ENCODE measurements at places on chromosomes 16 and 17.

DNA sequence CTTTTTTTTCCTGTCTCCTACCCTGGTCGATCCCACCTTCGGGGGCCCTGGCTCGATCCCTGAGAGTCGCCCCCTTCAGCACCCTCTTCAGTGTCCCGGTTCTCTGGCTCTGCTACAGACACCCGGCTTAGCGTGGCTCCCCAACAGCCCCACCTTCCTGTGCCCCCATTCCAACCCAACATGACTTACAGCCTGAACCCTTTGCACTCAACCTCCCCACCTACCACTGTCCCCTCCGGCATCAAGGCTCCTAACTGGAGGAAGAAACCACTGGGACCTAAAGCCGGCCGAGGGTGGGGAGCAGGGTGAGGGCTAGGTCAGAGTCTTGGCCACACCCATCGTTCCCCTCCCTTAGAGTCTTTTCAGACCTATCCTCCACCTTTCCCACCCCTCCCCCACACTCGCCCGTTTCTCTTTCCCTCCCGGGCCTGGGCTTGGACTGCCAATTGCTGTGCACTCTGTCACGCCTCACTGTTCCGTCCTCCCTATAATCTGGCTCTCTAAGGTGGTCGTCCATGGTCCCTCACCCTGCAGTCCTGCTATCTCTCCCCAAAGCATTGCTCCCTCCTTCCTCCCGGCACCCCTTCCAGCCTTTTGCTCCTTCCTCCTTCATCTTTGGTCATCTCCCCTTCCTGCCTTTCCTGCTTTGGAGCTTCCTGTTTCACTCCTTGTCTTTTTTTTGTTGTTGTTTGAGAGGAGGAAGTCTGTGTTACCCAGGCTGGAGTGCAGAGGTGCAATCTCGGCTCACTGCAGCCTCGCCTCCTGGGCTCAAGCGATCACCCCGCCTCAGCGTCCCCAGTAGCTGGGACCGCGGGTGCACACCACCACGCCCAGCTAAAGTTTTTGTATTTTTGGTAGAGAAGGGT lies 890 bp upstream of the CLDN7 start:
- DNase-seq = no peak
- H3K27me3 ChIP-seq = peaks cover 64% of the 10 kb centered on the region
- H3K27ac ChIP-seq = no peak overlapping the region
- H3K36me3 ChIP-seq = peaks cover 16% of the 10 kb centered on the region

DNA sequence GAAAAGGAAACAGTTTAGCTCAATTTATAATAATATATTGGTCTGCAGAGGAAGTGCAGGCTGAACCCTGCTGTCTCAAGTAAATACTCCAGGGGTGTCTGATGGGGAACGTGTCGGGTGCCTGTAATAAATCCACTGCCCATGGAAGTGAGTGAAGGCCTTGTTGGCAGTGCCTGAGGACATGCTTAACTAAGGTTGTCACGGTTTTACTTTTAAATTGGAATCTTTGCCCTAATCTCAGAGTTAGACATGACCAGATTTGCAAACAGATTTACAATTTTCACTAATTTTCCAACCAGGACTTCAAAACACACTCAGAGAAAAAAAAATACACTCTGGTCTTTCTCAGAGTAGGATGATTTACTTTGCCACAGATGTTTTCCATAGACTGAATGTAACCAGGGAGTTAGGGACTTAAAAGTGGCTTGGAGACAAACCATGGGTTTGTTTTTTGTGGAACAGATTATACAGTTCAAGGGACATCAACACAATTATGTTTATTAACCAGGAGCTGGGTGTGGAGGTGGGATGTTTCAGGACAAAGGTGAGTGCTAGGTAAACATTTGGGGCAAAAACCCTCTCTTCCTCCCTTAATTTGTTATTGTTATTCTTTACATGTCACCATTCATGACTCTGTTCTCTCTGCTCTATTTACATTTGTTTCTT lies 144.5 kb downstream of the FTO start:
- H3K4me3 ChIP-seq = no peak overlapping the region
- peaks cover 3% of the 10 kb centered on the region for H3K4me1 ChIP-seq
- DNase-seq = no peak
- H3K36me3 ChIP-seq = peaks cover 38% of the 10 kb centered on the region
- H3K27ac ChIP-seq = no peak overlapping the region

- no peak overlapping the region for H3K4me3 ChIP-seq
- no peaks in the 10 kb centered on the region for H3K36me3 ChIP-seq
- H3K27ac ChIP-seq = no peak overlapping the region
- H3K4me1 ChIP-seq = no peaks in the 10 kb centered on the region
Measured at GRCh38 chr17:34665819-34666763, 86.7 kb downstream of the TMEM132E start.

DNA sequence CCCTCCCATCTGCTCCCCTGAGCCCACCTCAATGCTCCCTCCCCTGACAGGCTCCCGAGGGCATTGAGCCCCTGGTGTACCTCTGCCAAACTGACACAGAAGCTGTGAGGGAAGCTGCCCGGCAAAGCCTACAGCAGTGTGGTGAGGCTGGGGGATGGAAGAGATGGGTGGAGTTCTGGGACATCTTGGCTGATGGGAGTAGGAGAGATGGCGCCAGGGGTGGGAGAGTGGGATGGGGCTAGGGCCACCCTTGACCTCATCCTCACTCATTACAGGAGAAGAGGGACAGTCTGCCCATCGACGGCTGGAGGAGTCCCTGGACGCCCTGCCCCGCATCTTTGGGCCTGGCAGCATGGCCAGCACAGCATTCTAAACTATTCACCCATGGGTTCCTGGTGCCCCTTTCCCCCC lies 16.2 kb upstream of the CTCF start:
- H3K4me3 ChIP-seq = no peak overlapping the region
- H3K27ac ChIP-seq = no peak overlapping the region
- H3K36me3 ChIP-seq = peaks cover 32% of the 10 kb centered on the region
- peaks cover 38% of the 10 kb centered on the region for H3K4me1 ChIP-seq
- DNase-seq = no peak

DNA sequence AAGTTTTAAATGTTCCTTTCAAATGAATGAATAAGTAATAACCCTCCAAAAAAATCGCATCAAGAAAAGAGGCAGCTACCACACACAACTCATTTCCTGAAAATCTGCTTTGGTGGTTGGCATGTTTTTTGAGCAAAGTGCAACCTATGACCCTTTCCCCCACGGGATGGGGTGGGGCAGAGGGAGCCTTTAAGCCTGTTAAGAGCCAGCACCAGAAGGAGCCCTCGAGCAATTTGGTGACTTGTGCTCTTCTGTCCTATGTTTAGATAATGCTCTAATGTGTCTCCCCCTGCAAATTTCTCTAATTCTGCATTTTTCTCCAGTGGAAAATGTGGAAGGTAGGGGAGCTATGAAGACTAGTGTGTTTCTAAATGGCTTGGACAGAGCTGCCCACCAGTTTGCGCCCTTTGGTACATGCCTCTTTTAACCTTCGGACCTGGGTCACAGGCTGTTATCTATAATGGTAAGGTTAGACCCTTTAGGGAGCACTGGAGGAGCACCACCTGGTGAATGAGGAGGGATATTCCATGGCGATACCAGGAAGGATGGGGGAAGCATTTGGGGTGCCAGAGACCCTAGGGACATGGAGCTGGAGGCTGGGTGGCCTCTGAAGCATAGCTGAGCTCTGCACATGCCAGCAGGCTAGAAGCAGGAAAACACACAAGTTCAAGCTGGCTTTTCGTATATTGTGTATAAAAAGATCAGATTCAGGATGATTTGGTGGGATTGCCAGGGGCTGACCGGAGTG lies 1.6 kb downstream of the PYCARD start:
- no peaks in the 10 kb centered on the region for H3K27me3 ChIP-seq
- peaks cover 11% of the 10 kb centered on the region for H3K4me1 ChIP-seq
- H3K27ac ChIP-seq = peak overlapping the region; percentile 75
- peak overlapping the region; percentile 84 for H3K4me3 ChIP-seq
- H3K36me3 ChIP-seq = no peaks in the 10 kb centered on the region
- no peak for DNase-seq

DNA sequence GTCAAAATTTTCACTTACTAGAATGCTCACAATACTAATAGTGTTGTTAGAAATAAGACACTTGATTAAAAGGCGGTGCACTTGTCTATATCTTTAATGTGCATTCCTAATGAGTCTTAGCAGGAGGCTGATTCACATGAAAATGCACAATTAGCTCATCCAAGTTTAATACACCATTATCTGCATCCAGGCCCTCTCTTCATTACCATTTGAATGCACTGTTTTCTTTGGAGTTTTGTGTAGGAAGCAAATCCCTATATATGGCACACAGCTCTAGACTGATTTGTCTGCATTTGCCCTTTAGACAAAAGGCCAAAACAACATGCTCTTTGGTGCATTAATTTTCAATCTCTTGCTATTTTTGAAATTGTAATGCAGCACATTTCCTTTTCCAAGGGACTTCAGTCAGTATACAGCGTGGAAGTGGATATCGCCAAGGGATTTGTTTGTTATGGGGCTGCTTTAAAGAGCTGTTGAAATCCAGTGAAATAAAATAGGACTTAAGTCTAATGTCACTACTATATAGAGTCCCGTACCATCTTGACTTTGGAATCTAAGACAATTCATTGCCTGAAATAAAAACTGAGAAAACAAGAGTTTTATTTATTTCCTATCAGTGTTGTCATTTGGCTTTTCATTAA lies 257.6 kb upstream of the CPHXL start:
- no peak overlapping the region for H3K4me3 ChIP-seq
- no peaks in the 10 kb centered on the region for H3K27me3 ChIP-seq
- DNase-seq = no peak
- H3K36me3 ChIP-seq = no peaks in the 10 kb centered on the region

GRCh38 chr16:80616362-80616761 lies 75.6 kb downstream of the DYNLRB2 start:
- DNase-seq = no peak
- no peak overlapping the region for H3K4me3 ChIP-seq
- no peaks in the 10 kb centered on the region for H3K27me3 ChIP-seq

- no peaks in the 10 kb centered on the region for H3K27me3 ChIP-seq
- peak; percentile 21 for DNase-seq
- H3K27ac ChIP-seq = no peak overlapping the region
- peak overlapping the region; percentile 13 for H3K4me3 ChIP-seq
- no peaks in the 10 kb centered on the region for H3K36me3 ChIP-seq
Measured at GRCh38 chr16:79089735-79090284, 510.7 kb downstream of the MAF start.

DNA sequence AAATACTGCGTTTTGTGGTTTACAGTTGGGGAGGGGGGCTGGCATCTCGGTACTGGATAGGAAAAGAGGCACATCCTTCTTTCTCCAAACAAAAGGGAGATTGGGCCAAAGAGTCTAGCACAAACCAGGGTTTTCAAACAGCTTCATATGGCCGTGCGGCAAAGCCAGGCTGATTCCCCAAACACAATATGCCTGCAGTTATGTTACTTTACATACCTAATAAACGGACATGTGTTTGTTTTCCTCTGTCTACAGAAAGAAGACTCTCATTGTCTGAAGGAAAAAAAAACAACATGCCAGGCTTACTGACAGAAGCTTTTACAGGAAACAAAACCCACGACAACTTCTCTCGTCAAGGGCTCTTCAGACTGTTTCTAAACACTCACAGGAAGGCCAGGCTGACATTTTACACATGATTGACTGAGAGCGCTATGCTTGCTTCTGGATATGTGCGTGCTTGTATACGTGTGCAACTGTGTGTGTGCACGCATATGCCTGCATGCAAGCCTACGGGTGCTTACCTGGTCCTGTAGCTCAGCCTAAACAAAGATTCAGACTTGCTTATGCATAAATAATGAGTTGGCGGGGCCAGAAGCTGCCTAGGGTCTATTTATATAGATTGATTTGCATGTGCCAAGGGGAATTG lies 461.0 kb upstream of the C16orf82 start:
- H3K27ac ChIP-seq = no peak overlapping the region
- H3K27me3 ChIP-seq = no peaks in the 10 kb centered on the region
- no peaks in the 10 kb centered on the region for H3K4me1 ChIP-seq
- H3K4me3 ChIP-seq = no peak overlapping the region
- DNase-seq = no peak

DNA sequence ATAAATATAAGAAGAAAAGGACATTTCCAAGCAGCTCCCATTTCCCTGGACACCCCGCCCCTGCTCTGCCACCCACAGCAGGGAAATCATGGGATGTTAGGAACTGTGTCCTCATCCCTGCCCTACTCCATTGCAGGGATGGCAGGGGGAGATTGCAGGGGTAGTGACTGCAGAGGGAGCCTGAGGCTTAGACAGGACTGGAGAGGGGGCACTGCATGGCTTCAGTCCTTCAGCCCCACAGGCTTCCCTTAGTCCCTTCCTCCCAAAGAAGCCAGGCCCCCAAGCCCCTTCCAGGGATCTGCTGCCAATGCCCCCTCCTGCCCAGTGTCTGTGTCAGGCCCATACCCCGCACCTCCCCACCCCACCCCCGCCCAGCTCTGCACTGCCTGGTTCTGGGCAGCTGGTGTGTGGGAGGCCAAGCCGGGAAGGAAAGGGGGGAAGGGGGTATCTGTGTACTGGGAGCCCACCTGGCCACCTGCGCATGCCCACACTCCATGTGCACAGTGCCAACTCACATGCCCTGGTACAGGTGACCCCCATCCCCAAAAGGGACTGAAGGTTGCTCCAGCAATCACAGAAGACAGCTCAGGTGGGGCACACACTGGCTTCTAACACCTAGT lies 3.3 kb downstream of the RUNDC3A start:
- H3K4me3 ChIP-seq = no peak overlapping the region
- DNase-seq = no peak
- no peaks in the 10 kb centered on the region for H3K36me3 ChIP-seq
- H3K27ac ChIP-seq = no peak overlapping the region

- DNase-seq = no peak
- no peak overlapping the region for H3K4me3 ChIP-seq
- no peak overlapping the region for H3K27ac ChIP-seq
- peaks cover 64% of the 10 kb centered on the region for H3K4me1 ChIP-seq
Measured at GRCh38 chr17:39602533-39603303, 5.0 kb downstream of the NEUROD2 start.

- no peaks in the 10 kb centered on the region for H3K4me1 ChIP-seq
- no peaks in the 10 kb centered on the region for H3K36me3 ChIP-seq
Measured at GRCh38 chr17:17989081-17989480, 16.4 kb downstream of the DRC3 start.

- peaks cover 48% of the 10 kb centered on the region for H3K4me1 ChIP-seq
- H3K27me3 ChIP-seq = no peaks in the 10 kb centered on the region
- DNase-seq = no peak
- H3K36me3 ChIP-seq = no peaks in the 10 kb centered on the region
- H3K4me3 ChIP-seq = peak overlapping the region; percentile 93
- peak overlapping the region; percentile 85 for H3K27ac ChIP-seq
Measured at GRCh38 chr17:30379903-30380381, 1.2 kb downstream of the CPD start.

GRCh38 chr17:19271780-19272357 lies 34.7 kb downstream of the EPN2 start:
- no peak overlapping the region for H3K4me3 ChIP-seq
- H3K27ac ChIP-seq = peak overlapping the region; percentile 80
- no peak for DNase-seq
- H3K4me1 ChIP-seq = peaks cover 64% of the 10 kb centered on the region
- H3K36me3 ChIP-seq = peaks cover 10% of the 10 kb centered on the region
- no peaks in the 10 kb centered on the region for H3K27me3 ChIP-seq

Data from heart right ventricle (tissue), 16 donors.